ENCODE measurements at places on chromosomes 4 and X.

DNA sequence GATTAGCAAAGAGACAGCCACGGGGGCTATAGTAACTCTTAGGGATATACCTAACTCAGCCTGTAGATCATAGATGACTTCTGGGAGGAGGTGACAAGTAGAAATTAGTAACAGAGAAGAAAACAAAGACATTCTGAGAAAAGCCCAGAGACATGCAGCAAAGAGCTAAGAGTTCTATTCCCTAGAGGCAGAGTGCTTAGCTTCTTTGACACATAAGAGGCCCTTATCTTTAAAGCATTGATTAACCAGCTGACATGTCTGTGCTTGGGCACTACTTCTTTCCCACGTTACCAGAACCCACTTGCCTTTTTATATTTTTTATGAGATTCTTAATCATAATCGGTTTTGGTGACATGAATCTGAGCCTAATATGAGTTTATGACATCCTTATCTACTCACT lies 179.5 kb downstream of the GABRB1 start:
- no peak for DNase-seq

- DNase-seq: no peak
Measured at GRCh38 chr4:8101213-8102075, 57.2 kb downstream of the ABLIM2 start.

GRCh38 chr4:112279882-112280315 lies 5.8 kb downstream of the TIFA start:
- no peak for DNase-seq

GRCh38 chr4:156767911-156768415 lies 203.6 kb downstream of the PDGFC start:
- DNase-seq: no peak

GRCh38 chr4:15707363-15707715 lies 4.5 kb downstream of the BST1 start:
- no peak for DNase-seq

DNA sequence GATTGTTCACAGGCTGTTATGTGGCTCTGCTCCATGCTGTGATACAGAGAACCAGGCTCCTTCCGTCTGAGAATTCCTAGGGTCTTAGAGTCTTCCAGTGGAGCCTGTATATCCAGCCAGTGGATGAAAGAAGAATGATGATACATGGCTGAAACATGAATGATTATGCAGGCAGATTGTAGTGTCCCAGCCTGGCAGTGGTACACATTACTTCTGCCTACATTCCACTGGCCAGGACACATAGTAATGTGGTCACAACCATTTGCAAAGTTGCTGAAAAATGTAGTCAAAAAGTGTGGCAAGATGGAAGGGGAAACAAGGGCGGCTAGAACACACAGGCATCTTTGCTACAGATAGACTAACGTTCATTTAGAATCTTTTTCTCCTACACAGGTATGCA lies 4.5 kb upstream of the GBA3 start:
- no peak for DNase-seq

DNA sequence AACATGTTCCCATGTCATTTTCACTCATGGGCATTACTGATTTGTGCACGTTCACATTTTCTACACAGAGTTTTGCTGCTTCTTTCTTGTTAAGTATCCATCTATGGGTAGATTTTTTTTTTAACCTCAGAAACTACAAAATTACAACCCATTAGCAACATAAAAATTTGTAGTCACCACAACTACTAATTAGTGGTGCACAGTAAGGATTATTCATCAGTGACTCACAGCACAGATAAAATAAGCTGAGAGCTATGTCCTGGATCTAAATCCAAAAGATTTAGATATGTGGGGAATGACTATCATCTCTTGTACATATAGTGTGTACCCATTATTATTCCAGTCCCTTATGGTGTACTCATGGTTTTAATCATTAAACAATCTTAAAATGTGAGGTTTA lies 19.7 kb upstream of the AMELX start:
- no peak for DNase-seq

GRCh38 chr4:186693159-186693815 lies 30.4 kb downstream of the FAT1 start:
- DNase-seq: no peak

GRCh38 chr4:27123123-27123768 lies 262.6 kb downstream of the STIM2 start:
- no peak for DNase-seq

GRCh38 chrX:15929194-15929593 lies 74.6 kb upstream of the AP1S2 start:
- DNase-seq: no peak

- DNase-seq: no peak
Measured at GRCh38 chr4:124279741-124280140, 432.8 kb downstream of the ANKRD50 start.
